ENCODE measurements at places on chromosomes 12 and 14.
A peak's percentile ranks its signal among the peaks of the same experiment; 100 is the strongest.

GRCh38 chr14:68309616-68310015 is 483.3 kb downstream of the ZFP36L1 start:
- DNase-seq = no peak

GRCh38 chr12:7439579-7440505 is 4.1 kb downstream of the CD163L1 start:
- DNase-seq = peak; percentile 64

- DNase-seq = no peak
These were observed 23.5 kb upstream of the CFAP54 start for GRCh38 chr12:96465896-96466295.

GRCh38 chr14:70744641-70745040 is 64.7 kb downstream of the MAP3K9 start:
- no peak for DNase-seq

DNA sequence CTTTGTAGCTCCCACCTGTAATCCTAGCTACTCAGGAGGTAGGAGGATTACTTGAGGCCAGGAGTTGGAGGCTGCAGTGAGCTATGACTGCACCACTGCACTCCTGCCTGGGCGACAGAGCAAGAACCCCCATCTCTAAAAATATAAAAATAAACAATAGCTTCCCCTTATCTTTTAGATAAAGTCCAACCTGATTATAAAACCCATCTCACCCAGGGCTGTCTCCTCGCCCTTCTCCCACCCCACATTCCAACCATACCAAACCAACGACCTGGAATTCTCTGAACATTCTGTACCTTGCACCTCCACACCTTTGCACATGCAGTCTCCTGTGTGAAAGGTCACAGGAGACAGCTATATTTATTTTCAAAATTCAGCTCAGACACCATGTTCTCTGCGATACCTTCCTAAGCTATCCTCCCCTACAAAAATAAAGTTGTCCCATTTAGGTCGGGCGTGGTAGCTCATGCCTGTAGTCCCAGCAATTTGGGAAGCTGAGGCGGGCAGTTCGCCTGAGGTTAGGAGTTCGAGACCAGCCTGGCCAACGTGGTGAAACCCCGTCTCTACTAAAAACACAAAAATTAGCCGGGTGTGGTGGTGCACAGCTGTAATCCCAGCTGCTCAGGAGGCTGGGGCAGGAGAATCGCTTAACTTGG is 7.7 kb downstream of the SLC7A7 start:
- DNase-seq = no peak

GRCh38 chr14:57725399-57726077 is 140.4 kb downstream of the SLC35F4 start:
- no peak for DNase-seq

- DNase-seq = peak; percentile 74
These were observed 1.2 kb upstream of the NEMF start for GRCh38 chr14:49853572-49854375.

DNA sequence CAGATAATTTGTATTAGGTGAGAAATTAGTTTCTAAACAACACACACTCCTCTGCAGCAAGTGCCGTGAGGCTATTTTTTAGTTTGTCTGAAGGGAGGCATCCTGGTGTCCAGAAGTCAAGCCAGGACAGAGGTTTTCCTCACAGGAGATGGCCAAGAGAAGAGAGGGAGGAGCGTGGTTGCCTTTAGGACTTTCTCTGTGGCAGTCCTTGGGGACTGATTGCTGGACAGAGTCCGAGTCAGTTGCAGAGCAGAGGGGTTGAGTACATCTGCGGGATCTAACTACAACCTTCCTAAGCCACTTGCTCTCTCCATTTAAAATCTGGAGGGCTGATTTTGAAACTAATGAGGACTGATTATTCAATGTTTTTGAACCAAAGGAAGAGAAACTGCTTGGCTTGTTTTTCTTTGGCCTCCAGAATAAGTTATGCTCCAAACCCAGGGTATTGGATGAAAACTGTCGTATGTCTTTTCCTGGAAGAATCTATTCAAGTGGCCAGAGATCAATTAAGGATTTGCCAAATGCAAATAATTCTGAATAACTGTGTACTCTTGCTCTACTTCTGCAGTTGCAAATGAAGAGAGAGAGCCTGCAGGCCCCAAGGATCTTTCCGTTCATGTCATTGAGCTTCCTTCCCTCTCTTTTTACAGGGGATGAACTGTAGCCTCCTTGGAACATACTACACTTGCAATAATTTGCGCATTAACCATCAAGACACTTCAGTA is 1.2 kb downstream of the SLCO1C1 start:
- DNase-seq = no peak

GRCh38 chr12:64968989-64969819 is 144.8 kb downstream of the TBC1D30 start:
- no peak for DNase-seq

DNA sequence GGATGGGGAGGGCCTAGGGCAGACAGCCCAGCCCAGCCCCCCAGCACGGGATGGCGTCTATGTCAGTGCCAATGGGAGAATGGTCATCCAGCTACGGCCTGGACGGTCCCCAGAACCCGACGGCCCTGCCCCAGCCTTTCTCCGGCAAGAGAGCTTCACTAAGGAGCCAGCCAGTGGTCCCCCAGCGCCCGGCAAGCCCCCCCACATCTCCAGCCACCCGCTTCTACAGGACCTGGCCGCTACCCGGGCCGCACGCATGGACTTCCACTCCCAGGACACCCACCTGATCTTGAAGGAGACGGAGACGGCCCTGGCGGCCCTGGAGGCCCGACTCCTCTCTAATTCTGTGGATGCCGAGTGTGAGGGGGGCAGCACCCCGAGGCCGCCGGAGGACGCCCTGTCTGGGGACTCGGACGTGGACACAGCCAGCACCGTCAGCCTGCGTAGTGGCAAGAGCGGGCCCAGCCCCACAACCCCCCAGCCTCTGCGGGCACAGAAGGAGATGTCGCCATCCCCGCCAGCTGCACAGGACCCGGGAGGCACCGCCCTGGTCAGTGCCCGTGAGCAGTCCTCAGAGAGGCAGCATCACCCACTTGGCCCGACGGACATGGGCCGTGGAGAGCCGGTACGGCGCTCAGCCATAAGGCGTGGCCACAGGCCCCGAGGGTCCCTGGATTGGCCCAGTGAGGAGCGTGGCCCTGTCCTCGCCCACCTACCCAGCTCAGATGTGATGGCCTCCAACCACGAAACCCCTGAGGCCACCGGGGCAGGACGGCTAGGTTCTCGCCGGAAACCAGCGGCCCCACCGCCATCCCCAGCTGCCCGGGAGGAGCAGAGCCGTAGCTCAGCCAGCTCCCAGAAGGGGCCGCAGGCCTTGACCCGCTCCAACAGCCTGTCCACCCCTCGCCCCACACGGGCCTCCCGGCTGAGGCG is 21.9 kb downstream of the CEP170B start:
- DNase-seq = peak; percentile 3

DNA sequence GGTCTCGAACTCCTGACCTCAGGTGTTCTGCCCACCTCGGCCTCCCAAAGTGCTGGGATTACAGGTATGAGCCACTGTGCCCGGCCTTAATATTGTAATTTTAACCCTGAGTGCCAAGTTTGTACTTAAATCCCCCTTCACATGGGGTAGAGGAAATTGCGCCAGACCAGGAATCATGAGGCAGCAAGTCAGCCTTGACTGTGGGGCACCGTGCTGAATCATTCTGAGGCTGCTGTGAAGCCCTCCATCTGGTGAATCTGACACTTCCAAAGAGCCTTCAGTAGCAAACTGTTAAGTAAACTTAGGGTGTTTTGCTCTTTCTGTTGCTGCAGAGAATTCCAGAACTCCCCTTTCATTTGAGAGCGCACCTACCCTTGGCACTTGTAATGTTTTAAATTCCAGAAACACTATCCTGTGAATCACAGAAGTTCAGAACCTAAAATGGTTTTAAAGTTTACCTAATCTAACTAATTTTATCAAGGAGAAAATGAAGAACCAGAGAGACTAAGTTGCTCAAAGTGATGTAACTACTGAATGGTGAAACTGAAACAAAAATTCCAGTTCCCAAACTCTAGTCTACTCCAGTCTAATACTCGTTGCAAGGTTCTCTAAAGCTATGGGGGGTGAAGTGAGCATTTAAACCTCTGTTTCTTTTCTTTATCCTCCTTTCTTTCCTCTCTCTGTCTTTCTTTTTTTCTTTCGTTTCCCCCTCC is 7.5 kb downstream of the HEBP1 start:
- no peak for DNase-seq

DNA sequence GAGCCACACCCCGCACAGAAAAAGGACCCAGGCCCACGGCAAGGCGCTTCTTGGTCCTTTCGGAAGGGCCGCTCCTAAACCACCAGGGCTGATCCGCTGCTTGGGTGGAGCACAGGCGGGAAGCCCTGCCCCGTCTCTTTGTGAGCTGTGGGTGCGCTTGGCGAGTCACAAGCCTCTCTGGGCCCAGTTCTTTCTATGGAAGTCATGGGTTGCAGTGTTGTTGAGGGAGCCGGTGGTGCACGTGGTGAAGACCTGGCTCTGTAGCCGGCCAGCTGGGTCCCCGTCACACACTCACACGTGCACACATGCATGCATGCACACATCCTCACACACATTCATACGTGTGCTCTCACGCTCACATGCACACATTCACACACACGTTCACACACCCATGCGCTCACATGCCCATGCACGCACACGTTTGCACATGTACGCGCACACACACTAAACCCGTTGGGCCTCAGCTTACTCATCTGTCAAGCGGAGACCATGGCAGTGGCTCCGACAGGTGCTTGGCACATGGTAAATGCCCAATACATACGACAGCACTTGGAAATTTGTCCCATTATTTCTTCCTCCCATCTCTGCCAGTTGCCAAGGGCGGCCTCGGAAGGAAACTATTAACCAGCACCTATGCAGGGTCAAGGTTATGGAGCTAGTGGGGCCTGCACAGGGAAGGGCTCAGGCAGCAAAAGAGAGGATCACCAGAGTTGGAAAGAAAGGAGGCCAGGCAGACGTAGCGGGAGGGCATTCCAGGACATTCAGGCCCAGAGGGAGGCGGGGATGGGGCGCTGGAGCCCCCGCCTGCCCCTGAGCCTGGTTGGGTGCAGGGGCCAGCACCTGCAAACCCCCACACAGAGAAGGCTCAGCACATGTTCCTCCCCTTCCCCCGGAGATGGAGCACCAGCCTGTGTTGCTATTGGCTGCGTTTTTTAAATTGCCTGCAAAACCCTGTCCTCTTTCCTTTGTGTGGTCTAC is 96.9 kb downstream of the SETD3 start:
- no peak for DNase-seq

DNA sequence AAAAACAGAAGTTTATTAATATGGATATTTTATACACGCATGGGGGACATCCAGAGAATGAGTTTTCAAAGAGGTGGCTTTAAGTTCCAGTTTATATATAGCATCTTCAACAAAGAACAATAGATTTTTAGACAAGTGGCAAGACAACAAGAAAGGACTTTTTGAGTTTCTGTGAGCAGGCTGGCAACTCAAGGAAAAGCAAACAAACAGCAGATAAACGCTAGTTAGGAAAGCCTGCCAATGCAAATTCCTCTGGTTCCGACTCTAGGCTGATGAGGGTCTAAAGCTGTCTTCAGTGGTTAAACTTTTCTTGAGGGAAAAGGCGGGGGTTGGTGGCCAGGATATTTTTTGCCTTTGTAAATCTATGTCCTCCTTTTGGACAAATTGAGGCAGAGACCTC is 78.4 kb upstream of the EEA1 start:
- no peak for DNase-seq

DNA sequence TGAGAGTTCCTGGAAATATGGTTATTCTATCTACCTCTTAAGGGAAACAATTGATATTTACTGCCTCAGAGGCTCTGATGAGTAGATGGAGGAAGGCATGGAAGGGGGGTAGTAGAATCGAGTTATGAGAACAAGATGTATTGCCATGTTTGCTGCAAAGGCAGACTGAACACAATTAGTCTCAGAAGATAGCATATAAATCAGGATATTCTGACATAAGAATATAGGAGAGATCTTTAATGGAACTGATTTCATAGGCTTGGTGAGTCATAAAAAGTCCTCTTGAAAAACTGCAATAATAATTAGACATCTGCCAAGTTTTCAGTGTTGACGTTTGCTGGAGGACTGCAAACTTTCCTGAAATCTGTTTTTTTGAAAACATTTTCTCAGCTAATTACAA is 636.1 kb downstream of the TMTC2 start:
- DNase-seq = no peak

- no peak for DNase-seq
These were observed 18.8 kb upstream of the RAP1B start for GRCh38 chr12:68591734-68592418.

DNA sequence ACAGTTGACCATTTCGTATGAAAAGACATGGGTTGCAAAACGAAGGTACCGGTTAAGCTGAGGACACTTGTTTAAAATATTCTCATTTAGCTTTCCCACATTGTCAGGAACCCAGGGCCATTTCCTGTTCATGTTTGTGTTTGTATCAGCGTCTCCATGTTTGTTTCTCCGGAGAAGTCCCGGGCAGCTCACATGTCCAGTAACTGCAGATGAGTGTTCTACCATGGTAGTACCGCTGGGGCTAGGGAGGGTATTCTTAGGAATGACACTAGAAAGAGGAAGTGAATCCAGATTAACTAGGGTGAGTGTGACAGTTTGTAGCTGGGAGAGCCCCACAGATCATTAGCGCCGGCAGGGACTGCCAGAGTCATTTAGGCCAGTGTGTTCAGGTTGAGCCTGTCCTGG is 50.0 kb upstream of the EVL start:
- no peak for DNase-seq

GRCh38 chr12:68137335-68137830 is 22.2 kb downstream of the IFNG start:
- DNase-seq = no peak

DNA sequence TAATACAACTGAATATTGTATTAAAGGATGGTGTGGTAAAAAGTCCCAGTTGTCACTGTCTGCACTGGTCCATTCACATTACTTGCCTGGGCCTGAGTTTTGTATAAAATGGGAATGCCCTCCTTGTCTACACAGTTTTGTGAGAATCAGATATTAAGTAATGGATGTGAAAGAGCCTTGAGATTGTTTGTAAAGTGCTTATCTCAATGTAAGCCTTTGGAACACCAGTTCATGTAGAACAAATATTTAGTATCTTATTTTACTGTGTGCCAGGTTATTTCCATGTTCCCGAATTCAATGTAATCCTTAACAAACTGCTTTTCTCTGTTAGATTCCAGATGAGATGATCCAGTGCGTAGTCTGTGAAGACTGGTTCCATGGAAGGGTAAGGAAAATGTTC is 7.5 kb downstream of the UBR7 start:
- DNase-seq = no peak

GRCh38 chr12:98073610-98074009 is 441.8 kb upstream of the TMPO start:
- no peak for DNase-seq

GRCh38 chr14:104001003-104001402 is 58.7 kb upstream of the RD3L start:
- DNase-seq = peak; percentile 62
